ENCODE measurements at places on chromosomes 3 and 15.

DNA sequence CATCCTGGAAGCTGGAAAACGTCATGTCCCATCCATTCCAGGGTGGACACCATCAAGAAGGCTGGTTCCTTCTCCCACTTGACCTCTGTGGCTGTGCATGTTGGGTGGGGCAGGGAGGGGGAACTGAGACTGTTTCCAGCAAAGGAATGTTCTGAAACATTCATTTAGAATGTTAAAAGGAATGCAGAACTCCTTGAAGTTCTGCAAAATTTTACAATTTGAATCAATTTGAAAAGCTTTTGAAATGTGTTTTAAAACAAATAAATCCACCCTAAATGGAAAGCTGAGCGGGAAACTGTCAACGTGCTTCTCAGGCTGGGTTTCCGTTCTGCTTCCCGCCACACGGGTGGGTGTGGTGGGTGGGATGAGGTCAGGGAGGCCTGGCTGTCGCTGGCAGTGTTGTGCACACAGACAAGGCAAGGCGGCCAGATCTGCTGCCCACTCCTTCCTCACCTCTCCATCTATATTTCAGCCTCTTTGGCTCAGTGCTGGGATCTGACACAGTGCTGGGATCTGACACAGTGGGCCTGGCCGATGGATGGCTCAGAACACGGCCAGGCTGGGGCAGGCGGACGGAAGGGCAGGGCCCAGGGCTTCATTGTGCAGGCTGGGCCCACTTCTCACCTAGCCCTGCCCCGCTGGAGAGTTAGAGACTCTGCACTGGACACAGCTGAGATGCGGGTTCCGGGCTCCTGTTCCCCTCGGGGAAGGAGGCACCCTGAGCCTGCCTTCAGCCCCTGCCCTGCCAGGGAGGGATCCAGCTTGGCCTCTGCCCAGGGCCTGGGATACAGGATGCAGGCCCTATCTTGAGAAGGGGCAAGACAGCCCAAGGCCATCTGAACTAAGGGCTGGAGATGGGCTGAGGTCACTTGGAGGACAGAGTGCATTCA lies 110.4 kb downstream of the TMEM266 start:
- no peak for DNase-seq

- no peak for DNase-seq
Observed at GRCh38 chr15:69897061-69897460, 200.7 kb downstream of the TLE3 start.

GRCh38 chr3:196563721-196564225 lies 4.6 kb downstream of the WDR53 start:
- DNase-seq = peak; percentile 21

DNA sequence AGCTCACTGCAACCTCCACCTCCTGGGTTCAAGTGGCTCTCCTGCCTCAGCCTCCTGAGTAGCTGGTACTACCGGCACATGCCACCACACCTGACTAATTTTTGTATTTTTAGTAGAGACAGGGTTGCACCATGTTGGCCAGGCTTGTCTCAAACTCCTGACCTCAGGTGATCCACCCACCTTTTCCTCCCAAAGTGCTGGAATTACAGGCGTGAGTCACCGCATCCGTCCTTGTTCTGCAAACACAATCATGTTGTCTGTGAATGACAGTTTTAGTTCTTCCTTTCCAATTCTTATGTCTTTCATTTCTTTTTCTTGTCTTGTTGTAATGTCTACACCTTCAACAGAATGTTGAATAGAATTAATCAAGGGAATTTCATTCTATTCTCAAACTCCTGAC lies 16.3 kb upstream of the SMCO1 start:
- DNase-seq = no peak

DNA sequence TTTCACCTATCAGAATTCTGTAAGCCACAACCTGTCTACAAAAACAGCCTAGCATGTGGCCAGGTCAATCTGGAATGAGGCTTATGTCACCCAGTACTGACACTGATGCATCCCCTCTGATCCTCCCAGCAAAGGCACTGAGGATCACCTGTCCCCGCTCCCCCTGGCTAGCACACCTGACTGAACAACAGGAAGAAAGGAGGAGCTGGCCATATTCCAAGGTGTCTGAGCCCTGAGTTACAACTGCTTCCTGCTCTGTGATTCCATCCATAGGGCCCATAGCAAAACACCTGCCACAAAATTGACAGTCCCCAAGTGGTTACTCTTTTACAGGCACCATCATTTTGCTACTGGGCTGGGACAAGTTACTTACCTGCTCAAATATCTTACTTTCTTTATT lies 555.5 kb upstream of the CFAP20DC start:
- DNase-seq = no peak

DNA sequence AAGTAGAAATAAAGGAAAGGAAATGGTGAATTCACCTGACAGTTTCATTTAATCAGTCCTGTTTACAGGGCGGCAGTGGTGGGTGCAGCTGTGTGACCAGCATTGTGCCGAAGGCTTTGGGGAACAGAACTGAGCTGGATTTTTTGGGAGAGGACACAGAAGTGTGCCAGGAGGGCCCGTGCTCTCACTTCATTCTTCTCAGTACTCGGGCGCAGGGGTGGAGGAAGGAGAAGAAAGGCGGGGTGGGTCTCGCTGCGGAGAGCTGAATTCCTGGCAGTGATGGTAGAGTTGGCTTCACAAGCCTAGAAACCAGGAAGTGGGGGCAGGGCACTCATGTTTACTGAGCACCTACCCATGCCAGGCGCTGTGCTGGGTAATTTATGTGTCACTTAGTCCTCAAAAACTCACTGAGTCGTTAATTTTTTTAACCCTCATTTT lies 64.6 kb downstream of the CRTC3 start:
- DNase-seq = peak; percentile 87

DNA sequence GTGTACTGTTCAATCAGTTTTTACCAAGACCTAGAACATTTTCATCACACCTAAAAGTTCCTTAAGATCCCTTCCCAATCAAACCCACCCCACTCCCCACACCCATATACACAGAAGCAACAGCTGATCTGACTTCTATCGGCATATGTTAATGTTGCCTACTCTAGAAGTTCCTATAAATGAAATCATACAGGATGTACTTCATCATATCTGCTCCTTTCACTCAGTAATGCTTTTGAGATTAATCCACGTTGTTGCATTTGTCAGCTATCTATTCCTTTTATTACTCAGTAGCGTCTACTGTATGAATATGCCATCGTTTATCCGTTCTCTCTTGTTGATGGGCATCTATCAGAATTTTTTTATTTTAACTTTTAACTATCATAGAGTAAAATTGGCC lies 14.3 kb upstream of the FILIP1L start:
- no peak for DNase-seq

GRCh38 chr3:52423173-52423572 lies 21.7 kb downstream of the SEMA3G start:
- no peak for DNase-seq

DNA sequence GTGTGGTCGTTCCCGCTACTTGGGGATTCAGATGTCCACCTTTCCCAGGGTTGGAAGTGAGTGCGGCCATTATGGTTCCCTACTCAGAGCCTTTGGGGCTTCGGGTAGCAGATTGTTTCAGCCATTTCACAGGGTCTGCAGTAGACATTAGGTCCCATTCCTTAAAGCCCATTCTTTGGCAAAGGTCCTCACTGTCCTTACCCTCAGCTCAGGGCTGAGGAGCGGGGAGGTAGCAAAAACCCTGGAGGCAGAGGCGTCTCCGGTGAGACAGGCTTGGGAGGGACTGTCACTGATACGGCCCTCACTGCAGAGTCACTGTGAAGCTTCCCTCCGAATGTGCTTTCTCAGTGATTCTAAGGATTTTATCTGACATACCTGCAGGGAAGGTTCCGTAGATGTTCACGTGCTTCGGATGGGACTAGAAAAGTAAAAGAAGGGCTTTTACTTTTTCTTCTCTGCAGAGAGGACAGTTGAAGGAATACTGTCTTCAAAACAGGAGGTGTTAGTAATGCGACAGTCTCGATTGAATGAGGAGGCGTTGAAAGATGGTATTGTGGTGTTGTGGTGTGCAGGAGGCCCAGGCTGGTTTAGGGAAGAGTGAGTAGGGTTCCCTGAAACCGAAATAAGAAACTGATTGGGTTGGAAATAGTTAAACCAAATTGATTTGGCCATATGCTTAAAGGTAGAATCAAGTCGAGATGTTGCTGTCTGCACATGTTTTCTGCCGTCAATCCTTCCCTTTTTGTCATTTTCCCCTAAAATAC lies 630 bp downstream of the ATP6V1A start:
- peak; percentile 34 for DNase-seq

DNA sequence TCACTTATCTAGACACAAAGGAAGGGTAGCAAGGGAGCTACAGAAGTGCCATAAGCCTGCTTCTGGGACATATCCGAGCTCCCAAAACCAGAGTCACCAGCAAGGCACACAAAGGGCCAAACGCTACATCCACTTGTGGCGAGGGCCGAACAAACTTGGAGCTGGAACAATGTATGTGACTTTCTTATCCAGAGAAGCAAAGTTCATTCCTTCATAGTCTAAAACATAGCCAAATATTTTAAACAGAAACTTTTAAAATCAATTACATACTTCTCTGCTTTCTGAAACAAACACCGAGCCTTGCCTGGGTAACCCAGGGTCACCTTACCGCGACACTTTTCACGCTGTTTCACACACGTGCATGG lies 15.9 kb downstream of the ZXDC start:
- DNase-seq = no peak

GRCh38 chr3:30156586-30157498 lies 449.6 kb upstream of the TGFBR2 start:
- no peak for DNase-seq

DNA sequence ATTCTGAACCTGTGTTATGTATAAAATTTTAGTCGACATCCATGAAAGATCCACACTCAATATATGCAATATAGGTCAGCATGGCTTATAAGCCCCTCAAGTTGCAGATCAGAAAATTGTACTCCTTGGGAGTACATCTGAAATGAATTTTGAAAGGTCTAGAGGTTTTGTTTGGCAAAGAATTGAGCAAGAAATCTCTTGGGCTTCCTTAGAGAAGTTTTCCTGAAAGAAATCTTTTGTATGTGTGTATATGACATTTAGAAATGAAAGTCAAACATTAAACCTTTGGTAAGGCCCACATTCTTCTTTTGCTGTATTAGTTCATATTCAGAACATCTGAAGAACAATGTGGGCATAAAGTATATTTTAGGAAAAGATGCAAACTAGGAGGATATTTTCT lies 1006.6 kb downstream of the NAALADL2 start:
- no peak for DNase-seq

- no peak for DNase-seq
Observed at GRCh38 chr3:101902041-101902440, 52.7 kb downstream of the NFKBIZ start.

DNA sequence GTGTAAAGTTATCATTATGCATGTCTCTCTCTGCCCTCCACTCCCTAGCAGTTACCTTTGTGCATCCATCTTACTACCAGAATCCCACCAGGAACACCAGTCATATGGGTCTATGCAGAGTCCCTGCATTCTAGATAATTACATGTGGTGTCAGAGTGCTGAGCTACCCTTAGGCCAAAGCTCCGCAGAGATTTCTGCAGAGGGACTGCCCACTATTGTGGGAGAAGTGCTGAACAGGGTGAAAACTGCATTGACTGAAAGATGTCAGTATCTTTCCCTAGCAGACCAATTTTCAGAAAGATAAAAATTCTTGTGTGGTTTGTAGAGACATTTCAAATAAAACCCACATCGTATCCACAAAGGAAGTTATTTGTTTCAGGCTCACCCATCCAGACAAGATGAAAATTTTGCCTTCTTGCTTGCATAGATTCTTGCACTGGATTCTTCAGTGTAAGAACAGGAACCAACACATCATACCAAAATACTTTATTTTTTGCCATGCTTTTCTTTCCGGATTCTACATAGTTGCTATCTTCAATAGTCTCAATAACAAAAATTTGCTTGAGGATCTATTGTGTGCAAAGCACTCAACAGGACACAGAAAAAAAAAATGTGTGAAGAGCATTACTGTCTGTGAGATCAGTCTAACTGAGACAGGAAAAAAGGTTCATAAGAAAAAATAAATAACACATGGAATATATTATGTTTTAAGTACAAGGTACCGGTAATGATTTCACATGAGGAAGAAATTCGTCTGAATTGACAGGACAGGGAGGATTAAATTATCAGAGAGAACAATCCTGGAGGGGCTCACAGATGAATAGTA lies 32.0 kb upstream of the CCDC80 start:
- DNase-seq = no peak

GRCh38 chr3:81888914-81889557 lies 127.6 kb upstream of the GBE1 start:
- DNase-seq = no peak

- DNase-seq = no peak
Observed at GRCh38 chr3:99781761-99782160, 35.9 kb upstream of the CMSS1 start.

DNA sequence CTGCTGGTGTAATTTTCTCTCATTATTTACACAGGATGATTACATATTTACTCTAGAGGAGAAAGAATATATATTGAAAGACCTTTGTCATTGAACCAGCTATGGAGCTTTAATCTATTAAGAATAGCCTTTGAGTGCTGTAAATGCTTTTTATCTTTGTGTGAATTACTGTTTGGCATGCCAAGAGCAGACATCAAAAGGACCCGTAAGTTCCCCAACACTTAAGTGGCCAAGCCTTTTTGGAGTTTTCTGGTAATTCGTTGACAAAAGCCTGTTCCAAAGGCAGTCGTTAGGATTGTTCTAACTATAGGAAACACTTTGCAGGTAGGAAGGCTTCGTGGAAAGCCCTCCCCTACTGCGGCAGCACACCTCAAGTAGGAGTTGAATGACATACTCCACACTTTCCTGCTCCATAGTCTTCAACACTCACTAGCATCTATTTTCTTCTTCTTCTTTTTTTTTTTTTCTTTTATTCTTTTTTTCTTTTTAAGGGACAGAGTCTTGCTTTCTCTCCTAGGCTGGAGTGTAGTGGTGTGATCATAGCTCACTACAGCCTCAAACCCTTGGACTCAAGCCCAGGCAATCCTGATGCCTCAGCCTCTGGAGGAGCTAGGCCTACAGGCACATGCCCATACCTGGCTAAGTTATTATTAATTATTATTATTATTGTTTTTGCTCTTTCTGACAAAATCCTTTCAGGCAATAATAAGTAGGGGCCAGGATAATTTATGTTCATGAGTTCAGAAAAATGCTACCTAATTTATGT lies 98.6 kb downstream of the SUCNR1 start:
- no peak for DNase-seq

DNA sequence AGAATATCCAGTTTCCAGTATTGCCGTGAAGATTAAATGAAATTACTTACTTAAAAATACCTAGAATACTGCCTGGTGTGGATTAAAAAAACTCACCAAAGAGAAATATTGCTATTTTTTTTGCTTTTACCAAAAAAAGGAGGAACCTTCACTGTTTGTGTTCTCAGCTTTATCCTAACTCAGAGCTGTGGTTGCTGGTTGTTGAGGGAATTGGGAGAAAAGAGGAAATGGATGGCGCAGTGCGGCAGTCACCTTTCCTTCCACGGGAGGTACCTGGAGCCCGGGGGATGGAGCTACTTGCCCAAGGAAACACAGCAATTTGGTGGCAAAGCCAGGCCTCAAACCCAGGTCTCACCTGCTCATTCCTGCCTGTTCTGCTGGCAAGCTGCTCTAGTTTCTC lies 270.3 kb downstream of the RPLP1 start:
- no peak for DNase-seq

Data from stimulated activated CD4-positive, alpha-beta T cell treated with anti-CD3 and anti-CD28 coated beads, TNF-alpha, amount 100 ng/mL, for 48 hours (primary cell).